ENCODE measurements at places on chromosomes 1 and 21.

- no peak for DNase-seq
Measured at GRCh38 chr1:186894415-186894814, 65.7 kb downstream of the PLA2G4A start.

DNA sequence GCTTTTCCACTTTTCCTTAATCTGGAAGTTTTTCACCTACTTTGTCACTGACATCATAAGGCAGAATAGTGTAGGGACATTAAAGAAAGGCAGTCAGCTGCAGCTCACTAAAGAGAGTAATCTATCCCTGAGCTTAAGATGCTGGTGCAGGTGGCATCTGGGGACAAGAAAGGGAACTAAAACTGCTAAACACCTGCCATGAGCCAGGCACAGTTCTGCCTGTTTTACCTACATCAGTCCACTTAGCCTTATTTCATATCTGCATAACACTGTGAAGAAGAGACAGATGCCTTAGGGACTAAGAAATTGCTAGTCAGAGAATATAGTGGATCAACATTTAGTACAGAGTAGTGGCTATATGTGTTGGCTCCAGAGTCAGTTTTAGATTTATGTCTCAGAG is 88.1 kb downstream of the GPATCH2 start:
- no peak for DNase-seq

DNA sequence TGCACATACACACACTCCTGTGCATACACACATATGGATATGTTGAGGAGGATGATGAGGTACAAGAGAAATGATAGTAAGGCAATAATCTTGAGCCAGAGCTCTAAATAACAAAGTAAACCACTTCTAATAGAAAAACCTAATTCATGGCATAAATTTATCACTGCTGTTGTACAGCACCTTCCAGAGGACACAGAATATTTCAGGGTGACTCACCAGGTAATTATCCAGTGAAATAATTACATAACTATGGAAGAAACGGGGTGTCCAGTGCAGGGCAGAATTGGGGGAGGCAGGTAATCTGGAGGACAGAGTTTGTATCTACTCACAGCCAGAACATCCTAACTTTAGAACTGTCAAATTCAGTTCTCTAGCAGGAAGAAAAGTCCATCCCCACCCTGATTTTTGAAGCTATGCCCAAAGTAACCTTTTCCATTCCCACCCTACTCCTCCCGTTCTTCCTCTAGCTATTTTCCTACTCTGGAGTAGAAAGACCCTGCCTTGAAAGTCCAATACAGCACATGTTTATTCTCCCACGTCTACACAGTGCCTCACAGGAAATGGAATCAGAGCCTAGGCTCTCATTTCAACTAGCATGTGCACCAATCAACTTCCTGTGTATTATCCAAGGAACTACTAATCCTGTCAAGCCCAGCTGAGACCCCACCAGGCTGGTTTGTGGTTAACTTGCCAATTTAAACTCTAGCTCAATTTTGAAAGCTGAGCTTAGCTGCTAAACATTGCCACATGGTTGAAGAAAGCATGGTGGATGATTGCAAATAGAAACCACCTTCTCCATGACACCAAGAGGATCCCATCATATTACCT is 96.6 kb downstream of the PTPN14 start:
- DNase-seq, result no peak

- no peak for DNase-seq
Measured at GRCh38 chr1:53688381-53689102, 50.4 kb downstream of the GLIS1 start.

GRCh38 chr1:167289966-167290365 is 69.3 kb downstream of the POU2F1 start:
- no peak for DNase-seq

GRCh38 chr1:174022976-174023277 is 770 bp upstream of the RC3H1 start:
- DNase-seq, result no peak

DNA sequence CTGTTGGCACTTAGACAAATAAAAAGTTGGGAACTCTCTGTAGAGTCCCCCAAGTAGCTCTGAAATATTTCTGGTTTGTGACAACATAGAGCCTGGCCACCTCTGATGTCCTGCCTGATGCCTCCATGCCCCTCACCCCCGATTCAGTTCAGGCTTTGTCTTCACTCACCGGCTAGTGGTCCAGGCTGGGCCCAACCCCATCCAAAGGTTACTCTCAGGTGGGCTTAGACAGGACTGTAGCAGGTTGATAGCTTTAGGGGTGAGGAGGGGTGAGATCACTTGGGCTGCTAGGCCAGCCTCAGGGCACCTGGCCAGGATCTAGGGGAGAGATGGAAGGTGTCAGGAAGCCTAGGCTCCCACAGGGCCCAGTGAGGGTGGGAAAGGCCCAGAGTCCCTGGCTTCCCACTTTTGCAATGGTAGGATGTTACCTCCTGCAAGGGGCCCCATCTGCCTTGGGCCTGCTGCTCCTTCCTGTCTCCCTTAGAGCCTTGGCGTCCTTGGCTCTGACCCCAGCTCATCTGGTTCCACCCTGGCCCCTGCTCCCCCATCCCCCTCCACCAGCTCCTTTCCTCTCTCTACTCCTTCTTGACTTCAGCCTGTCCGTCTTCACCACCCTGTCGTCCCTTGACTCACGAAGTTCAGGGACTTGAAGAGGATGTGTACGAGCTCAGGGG is 6.7 kb downstream of the EPS8L3 start:
- DNase-seq, result no peak

- no peak for DNase-seq
Measured at GRCh38 chr1:116855191-116855619, 54.5 kb upstream of the PTGFRN start.
